ENCODE measurements at places on chromosomes 2 and 18.

GRCh38 chr18:582465-582864, 2.3 kb downstream of the CETN1 start:
- DNase-seq, result no peak

- no peak for DNase-seq
These were observed 40.3 kb downstream of the COPS8 start for GRCh38 chr2:237125967-237126366.

DNA sequence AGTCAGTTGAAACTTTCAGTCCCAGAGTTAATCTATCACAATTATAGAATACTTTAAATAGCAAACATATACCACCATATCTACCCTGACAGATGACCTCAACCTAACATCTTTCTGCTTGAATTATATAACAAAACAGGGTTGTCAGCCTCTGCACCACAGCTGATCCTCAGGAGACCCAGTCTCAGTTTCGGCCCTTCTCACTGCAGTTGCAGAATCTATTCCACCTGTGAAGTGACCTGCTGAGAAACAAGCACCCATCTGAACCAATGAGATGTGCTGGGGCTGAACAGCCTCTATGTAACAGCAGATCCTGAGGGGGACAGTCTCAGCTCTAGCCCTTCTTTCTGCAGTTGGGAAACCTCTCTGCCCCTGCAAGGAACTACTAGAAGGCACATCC, 567.6 kb downstream of the KCNJ3 start:
- DNase-seq, result no peak

DNA sequence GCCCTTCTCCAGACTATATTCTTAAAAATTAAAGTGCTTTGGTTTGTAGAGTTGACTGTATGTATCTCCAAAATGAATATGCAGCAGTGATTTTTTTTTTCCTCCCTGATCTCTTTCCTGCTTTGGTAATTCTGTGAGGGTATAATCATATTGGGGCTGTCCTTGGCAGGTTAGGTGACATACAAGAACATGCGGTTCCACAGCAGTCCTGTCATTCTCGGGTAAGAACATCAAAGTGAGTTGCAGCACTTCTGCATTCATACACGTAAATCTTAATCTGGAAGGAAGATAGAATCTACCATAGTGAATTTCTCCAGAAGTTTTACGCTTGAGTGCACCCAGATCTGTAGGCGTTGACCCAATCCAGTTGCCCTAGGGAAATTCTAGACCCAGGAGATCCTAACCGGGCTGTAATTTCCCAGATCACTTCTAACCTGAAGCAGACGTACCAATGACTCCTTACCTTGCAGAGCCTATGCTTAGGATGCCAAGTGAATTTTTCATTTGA, 109.4 kb downstream of the PRPF40A start:
- no peak for DNase-seq

GRCh38 chr2:4258563-4258962, 555.2 kb downstream of the DCDC2C start:
- DNase-seq, result no peak

- no peak for DNase-seq
These were observed 68.7 kb upstream of the ACSL3 start for GRCh38 chr2:222792001-222792611.

Data from stimulated activated CD4-positive, alpha-beta T cell treated with anti-CD3 and anti-CD28 coated beads, Interleukin-12 subunit alpha, Interleukin-12 subunit beta, amount 100 ng/mL, for 24 hours (primary cell).